ENCODE measurements at places on chromosomes 16 and 17.

- no peak for DNase-seq
Measured at GRCh38 chr16:31456988-31457360, 2.3 kb upstream of the ARMC5 start.

- DNase-seq = no peak
Measured at GRCh38 chr16:35194681-35195080, 1735.3 kb downstream of the TP53TG3F start.

DNA sequence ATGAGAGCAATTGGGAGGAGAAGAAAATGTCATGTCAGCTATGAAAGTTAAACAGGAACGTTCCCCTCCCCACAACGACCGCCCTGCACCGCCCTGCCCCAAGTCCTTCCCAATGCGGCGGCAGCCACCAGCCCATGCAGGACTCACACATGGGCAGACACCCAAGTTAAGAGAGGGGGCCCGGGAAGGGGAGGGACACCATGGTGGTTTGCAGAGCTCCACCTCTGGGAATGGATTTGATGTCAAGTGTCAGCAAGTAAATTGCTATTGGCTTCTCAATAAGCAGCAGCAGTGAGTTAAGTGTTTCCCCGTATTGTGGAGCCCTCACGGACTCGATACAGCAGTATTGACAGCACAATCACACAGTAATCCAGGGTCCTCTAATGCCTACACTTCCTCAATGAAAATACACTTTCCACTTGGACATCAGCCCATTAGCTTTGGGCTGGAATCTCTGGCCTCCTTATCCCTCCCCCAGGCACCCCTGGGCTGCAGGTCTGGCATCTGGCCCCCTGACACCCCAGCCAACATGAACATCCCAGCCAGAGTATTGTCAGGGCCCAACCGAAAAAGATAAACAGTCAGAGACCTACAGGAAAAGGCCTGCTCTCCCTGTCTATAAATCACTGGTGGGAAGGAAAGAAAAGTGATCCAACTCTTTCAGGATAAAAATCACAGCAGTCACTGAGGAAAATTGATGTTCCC, 22.6 kb downstream of the ZFHX3 start:
- DNase-seq = no peak

GRCh38 chr16:2841606-2842339, 11.7 kb downstream of the ZG16B start:
- no peak for DNase-seq

DNA sequence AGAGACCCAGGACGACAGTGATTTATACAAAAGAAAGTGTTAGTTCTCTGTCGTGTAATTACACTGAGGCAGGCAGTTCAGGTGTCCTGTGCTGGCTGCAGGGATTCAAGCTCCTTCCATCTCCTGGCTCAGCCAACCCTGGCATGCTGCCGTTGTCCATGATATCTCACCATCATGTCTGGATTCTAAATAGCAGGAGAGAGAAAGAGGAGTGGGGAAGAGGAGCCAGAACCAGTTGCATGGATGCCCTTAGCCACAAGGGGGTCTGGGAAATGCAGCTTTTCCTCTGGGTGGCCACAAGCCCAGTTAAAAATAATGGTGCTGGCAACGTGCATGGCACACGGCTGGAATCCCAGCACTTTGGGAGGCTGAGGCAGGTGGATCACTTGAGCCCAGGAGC, 9.7 kb downstream of the C16orf54 start:
- DNase-seq = no peak

- no peak for DNase-seq
Measured at GRCh38 chr16:65660390-65660789, 538.5 kb upstream of the CDH11 start.

GRCh38 chr16:69396187-69397061, 10.6 kb upstream of the TERF2 start:
- DNase-seq = peak; percentile 93

DNA sequence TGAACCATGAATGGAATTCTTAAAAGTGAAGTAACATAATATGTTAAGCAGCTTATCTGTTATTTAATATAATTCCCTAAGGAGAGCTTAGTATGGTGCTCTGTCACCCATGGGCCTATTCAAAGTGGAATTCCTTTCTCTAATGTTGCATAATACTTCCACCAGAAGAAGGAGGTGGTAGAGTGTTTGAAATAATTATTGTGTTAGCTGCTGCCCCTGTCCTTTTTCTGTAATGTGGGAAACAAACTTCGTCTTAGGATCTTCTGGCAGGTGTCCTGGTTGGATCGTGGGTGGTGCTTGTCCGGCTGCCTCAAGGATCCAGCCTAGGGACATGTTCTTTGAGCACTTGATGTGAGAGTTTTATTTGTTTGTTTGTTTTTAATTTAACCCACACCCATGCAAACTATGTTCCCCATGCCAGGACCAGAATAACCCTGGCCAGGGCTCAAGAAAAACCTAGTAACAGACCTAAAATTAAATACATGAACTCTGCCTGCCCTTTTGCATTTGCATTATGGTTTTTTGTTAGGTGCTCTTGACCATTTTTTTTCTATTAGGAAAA, 46.1 kb downstream of the ZNRF1 start:
- no peak for DNase-seq

GRCh38 chr17:75937652-75938051, 3.2 kb downstream of the FBF1 start:
- no peak for DNase-seq

GRCh38 chr17:65523411-65523810, 38.0 kb downstream of the AXIN2 start:
- DNase-seq = no peak

DNA sequence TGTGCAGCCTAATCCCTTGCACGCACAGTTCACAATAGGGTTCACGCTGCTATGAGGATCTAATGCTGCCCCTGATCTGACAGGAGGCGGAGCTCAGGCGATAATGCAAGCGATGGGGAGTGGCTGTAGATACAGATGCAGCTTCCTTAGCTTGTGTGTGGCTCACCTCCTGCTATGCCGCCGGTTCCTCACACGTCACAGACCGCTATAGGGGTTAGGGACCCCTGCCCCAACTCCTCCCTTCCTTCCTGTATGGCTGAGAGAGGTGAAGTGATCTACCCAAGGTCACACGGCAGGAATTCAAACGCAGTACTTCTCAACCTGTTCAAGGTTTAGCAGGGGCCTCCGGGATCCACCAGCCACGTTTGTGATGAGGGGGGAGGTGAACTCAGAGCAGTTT, 13.4 kb upstream of the PLLP start:
- DNase-seq = no peak

DNA sequence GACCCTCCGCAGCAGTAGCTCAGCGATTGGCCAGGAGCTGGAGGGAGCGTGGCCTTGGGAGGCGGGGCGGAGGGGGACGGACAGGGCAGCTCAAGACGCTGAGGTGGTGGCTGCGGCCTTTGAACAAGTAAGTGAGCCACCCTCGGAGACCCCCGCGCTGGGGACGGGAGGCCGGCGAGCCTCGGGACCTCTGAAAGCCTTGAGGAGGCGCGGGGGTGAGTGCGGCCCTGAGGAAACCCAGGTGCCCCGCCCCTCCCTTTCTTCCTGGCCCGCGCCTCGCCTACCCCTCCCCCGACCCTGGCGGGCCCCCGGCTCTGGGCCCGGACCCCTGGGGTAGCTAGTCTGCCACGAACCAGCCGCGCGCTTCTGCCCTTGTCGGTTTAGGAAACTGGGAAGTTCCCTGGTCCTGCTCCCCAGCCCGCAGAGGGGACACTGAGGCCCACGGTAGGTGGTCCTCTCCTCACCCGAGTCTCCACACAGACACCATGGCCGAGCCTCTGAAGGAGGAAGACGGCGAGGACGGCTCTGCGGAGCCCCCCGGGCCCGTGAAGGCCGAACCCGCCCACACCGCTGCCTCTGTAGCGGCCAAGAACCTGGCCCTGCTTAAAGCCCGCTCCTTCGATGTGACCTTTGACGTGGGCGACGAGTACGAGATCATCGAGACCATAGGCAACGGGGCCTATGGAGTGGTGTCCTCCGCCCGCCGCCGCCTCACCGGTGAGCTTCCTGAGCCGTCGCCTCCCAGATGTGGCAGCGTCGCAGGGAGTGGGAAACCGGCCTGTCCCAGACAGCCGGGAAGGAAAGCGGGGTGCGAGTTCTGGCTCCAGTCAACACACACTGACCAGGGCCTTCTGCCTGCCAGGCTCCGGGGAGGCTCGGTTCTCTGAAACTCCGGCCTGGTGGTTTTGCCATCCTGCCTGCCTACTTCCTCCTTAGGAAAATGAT, at the start of gene MAPK7:
Gene MAPK7, plus strand, starts transcription at position 83 of the 945 bp plus-strand sequence. Its CDS starts 403 bp downstream, at position 486.
- DNase-seq = no peak

DNA sequence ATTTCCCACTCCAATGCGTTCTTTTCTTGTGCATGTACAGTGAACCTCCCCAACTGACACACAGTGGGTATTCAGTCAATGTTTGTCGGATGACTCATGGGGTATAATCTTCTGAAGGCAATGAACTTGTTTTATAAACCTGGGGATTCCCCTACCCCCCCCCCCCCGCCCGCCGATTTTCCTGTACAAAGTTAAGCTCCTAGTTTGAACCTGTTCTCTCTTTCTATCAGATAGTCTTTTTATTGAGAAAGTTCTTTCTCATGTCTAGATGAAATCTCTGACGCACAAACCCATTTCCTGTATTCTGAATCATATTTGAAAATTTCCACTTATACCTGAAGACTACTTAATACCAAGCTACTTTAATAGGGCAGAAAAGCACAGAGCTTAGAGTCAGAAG, 338.3 kb downstream of the CA10 start:
- no peak for DNase-seq

DNA sequence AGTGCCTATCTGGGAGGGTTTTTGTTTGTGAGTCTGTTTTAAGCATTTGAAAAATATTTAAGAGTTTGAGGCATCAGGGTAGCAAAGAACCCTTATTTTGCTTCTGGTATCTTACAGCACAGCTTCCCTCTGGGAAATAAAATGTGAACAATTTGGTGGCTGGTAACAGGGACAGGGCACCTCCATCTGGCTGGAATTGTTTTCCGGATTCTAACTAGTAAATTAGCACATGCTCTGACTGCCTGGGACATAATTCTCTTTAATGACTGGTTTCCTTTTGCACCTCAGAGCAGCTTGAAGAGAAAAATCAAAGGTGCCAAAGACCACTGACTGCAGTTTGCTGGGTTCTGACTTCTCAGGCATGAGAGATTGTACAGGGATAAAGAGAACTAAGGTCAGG, 469.1 kb downstream of the GRIN2A start:
- no peak for DNase-seq

GRCh38 chr16:1288813-1289476, 20.5 kb upstream of the UBE2I start:
- no peak for DNase-seq

DNA sequence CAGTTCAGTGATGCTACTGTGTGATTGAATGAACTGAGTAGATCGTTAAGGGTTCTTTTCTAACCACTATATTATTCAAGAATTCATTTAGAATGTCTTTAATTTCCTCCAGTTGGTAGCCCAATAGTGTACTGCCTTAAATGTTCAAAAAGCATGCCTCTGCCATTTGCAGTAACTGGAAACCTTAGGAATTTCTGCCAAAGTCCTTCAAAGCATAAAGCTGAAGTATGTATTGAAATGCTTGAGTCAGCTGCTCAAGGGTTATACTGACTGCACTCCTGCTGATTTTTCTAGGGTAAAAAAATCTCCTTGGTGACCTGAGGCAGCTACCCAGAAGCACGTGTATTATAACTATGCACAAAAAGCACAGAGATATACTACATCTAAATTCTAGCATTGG, 56.5 kb downstream of the SNTB2 start:
- no peak for DNase-seq

DNA sequence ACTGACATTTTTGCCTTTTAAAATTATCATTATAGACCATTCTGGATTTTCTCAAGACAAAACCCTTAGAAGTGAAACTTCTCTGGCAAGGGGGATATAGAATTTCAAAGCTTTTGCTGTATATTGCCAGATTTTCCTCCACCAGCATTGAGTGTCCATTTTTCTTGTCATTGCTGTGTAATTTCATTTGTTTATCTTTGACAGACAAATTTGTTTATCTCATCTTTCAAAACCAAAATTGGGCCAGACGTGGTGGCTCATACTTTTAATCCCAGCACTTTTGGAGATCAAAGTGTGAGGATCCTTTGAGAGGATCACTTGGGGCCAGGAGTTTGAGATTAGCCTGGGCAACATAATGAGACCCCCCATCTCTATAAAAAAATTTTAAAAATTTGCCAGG, 16.0 kb upstream of the ARL2BP start:
- no peak for DNase-seq

- peak; percentile 51 for DNase-seq
Measured at GRCh38 chr17:34706029-34706428, 126.6 kb downstream of the TMEM132E start.

- no peak for DNase-seq
Measured at GRCh38 chr16:66204756-66205155, 161.7 kb upstream of the CDH5 start.

DNA sequence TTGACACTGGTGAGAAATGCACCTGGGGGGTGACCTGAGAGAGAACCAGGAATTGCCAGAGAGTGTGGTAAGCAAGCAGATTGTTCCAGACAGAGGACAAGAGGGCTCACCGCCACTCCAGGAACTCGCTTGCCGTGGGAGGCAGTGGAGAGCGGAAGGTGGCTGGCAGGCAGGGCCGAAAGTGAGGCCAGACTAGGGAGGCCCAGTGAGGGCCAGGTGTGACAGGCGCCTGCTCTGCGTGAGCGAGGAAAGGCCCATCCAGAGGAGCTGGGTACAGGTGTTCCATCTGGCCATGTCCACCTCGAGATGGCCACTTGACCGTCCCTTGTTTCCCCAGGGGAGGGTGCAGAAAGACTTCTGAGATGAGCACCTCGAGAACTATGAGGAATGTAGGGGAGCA, 11.9 kb upstream of the MYO15B start:
- no peak for DNase-seq

- DNase-seq = no peak
Measured at GRCh38 chr17:8855477-8856204, 11.8 kb downstream of the PIK3R6 start.

- no peak for DNase-seq
Measured at GRCh38 chr16:23081675-23082119, 67.6 kb downstream of the USP31 start.

DNA sequence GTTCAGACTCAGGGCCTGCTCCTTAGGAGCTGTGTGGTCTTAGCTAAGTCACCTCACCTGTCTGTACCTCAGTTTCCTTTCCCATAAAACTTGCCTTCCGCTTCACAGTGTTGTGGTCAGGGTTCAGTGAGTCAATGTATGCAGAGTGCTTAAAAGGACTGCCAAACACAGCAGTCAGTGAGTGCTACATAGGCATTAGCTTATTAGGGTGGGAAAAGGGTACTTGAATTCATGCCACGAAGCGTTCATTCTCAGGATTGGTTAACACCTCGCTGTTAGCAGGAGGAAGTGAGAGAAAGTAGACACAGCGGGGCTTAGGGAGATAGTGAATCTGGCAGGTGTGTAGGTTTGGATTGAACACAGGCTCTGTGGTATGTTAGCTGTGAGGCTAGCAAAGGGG, 155.2 kb downstream of the SHISA9 start:
- no peak for DNase-seq

All from ACHN (cell line).